ENCODE measurements at places on chromosomes 7 and 10. TPM values are rescaled to one million over a fixed set of nuclear protein-coding genes. Genes with fewer than 3 reads are reported as not detected.

- DNase-seq = peak; percentile 47
Measured at GRCh38 chr7:50659329-50659965, 94.2 kb upstream of the DDC start.

Gene PTEN
- total RNA-seq = 144 TPM

- DNase-seq = no peak
Measured at GRCh38 chr7:122622682-122623081, 76.2 kb downstream of the RNF133 start.

Gene DOCK4
- total RNA-seq = 26.1 TPM

GRCh38 chr10:31186225-31187000 is 132.6 kb upstream of the ZEB1 start:
- DNase-seq = no peak

GRCh38 chr7:43362652-43363034 is 220.3 kb upstream of the STK17A start:
- DNase-seq = no peak

- no peak for DNase-seq
Measured at GRCh38 chr10:94293354-94293753, 69.4 kb downstream of the NOC3L start.

- DNase-seq = no peak
Measured at GRCh38 chr10:103991393-103992128, 24.6 kb downstream of the SLK start.

DNA sequence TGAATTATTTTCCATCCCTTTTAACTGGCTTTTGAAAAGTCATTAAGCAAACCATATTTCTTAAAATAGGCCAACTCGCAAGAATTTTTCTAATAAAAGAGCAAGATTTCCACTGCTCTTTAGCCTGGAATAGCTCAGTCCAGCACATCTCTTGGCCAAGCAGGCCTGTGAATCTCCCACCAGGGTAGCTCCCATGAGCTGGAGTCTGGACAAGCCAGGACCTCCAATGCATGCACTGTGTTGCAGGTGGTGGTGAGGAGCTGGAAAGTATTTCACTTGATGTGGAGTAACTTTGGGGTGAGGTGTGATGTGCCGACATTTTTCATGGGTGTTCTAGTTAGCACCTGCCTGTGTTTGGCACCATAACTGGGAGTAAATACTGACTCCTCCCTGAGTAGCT is 117.3 kb upstream of the TBX20 start:
- DNase-seq = no peak

Gene ZNF503
- 27.9 TPM for total RNA-seq

GRCh38 chr7:128954830-128955802 is 17.4 kb downstream of the IRF5 start:
- no peak for DNase-seq

- DNase-seq = no peak
Measured at GRCh38 chr7:111871283-111871682, 309.0 kb upstream of the IMMP2L start.

DNA sequence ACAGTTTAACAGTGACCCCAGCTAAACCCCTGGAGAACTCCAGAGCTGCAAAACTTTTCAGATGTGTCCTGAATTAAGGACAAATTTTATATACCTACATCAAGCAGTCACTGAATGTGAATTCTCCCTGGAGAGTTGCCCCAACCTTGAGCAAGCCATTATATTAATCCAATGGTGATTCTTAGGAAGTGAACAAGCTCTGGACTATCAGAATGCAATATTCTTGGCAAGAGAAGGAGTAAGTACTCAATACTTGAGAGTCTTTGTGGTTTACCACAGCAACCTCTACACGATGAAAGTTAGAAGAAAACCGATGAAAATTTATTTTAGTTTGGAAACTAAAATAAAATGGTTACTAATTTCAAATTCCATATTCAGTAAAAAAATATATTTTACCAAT is 19.3 kb upstream of the ZNF365 start:
- no peak for DNase-seq

Gene XPNPEP1
- total RNA-seq = 69.5 TPM

GRCh38 chr7:127993987-127994386 is 37.2 kb downstream of the LRRC4 start:
- DNase-seq = no peak

- DNase-seq = no peak
Measured at GRCh38 chr10:107425931-107426553, 261.5 kb upstream of the SORCS1 start.

DNA sequence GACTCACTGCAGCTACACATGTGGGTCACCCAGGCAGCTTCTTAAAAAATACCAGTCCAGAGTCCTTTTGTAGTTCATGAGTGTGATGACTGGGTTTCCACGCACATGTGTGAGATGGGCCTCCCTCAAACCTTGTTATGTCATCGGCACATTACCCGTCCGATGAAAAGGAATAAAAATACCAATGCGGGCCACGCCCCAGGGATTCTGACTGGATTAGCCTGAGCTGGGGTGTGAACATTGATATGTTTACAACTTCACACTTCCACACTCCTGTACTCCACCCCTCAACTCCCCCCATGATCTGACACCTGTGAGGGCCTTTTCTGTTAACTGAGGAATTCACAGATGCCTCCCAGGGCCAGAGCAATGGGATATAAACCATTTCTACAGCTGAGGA is 6.2 kb downstream of the SLC29A3 start:
- no peak for DNase-seq

DNA sequence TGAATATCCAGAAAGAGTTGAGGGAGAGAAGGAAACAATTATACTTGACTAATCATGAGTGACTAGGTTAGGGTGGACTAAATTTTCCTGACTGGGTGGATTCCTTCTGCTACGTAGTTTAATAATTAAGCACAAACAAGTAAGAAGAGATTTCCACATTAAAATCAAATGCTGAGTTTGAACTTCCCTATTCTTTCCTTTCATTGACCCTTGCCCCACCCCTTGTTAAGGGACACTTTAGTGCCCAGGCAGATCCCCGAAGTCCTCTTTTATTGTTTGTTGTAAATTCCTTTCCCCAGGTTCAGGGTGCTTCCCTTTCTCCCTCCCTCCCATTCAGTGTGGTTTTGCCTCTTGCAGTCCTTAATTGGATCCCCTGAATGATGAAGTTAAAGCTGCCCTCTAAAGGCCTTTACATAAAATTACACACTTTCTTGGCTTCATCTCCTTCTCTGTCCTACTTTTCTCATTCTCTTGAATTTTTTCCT is 8.8 kb upstream of the SPAM1 start:
- no peak for DNase-seq

- DNase-seq = peak; percentile 58
Measured at GRCh38 chr10:131690805-131691239, 210.0 kb upstream of the PPP2R2D start.

DNA sequence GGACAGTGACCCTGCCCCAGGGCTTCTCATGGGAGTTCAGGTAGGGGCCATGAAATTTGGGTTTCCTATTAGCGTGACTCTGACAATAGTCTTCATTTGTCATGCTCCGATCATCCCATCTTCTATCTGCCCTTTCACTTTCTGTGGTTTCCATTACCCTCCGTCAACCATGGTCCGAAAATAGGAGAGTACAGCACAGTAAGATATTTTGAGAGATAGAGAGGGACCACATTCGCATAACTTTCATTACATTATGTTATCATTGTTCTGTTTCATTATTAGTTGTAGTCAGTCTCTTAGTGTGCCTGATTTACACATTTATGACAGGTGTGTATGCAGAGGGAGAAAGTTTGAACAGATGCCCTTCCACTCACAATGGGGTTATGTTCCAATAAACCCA is 649.2 kb downstream of the SDK1 start:
- no peak for DNase-seq

GRCh38 chr7:146720195-146720594 is 603.6 kb downstream of the CNTNAP2 start:
- DNase-seq = no peak

DNA sequence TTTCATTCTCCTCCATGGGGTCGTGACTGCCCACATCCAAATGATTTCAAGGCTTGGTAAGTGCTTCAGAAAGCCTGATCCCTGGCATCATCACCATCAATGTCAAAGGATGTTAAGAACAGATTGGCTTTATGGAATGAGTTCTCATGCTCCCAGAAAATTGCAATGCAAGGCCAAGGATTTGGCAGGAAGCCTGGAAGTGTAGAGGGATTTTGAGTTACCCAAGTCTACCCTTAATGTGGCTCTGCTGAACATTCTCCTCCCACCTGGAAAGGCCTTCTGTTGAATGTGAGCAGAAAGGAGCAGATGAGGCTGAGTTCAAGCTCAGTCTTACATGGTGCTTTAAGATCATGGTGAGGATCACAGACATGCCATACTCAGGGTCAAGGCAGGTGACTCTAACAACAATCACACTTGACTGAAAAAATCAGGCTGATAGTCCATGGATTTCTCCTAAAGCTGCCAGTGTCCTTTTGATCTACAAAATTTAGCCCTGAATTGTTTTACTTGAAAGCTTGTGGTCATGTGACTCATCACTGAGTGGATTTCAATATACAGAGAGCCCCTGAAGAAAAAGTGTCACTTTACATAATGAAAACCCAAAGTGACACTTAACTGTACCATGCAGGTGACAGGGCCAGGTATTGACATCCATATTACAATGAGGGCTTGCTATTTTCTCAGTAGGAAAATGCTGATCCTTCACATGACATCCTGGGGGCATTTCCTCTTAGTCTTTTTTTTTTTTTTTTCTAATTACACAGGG is 111.1 kb upstream of the PDLIM1 start:
- no peak for DNase-seq

DNA sequence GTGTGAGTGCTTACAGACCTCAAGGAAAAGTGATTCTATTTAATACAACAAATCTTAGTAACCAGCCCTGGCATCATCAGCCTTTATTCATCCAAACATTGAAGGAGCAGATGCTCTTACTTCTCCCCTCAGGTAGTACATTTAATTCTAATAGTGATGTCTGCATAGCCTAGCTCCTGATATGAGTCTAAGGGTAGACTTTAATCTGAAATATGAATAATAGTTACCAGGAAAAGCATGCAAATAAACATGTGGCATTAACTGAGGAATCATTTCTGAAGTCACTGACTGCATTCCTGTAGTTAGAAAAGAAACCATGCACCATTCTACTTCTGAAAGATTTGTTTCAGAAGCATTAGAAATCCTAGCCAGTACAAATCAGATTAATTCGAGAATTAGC is 25.7 kb upstream of the LMBR1 start:
- DNase-seq = no peak

- DNase-seq = no peak
Measured at GRCh38 chr7:27112361-27112760, 9.9 kb upstream of the HOXA2 start.

Gene HTR5A
- not detected for total RNA-seq

DNA sequence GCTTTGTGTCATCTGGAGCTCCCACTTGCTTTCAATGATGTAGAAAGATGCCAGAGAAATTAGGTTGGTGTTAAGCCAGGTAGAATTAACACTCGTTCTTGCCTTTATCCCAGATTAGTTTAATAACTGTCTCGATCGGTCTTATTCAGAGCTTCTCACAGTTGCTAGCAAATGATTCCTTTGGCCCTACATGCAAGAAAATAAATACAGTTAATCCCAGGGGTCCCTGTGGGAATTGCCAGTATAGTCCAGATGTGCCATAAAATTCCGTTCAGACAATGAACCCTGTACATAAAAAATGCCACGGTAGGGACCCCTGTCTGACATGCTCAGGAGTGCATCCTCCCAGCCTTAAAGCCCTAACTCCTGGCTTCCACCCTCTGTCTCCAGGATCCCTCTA is 207.5 kb downstream of the ARHGAP12 start:
- DNase-seq = no peak

DNA sequence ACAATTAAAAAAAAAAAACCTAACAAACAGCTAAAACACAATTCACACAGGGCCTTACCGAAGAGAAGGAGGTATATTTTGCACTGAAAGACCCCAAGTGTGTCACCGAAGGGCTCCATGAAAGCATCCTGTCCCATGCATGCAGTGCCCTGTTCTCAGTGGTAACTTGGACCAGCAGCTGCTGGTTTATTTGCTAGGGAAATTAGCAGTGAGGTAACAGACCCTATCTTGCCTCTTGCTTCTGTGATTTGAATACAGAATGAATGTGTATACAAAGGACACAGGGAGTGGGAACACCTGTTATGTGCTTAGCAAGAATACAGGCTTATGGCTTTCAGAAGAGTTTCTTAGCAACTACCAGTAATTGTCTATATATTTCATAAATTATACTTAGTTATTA is at the start of gene HEPACAM2:
HEPACAM2 (minus strand) TSS at position 160 of the 400 bp plus-strand sequence.
- no peak for DNase-seq

DNA sequence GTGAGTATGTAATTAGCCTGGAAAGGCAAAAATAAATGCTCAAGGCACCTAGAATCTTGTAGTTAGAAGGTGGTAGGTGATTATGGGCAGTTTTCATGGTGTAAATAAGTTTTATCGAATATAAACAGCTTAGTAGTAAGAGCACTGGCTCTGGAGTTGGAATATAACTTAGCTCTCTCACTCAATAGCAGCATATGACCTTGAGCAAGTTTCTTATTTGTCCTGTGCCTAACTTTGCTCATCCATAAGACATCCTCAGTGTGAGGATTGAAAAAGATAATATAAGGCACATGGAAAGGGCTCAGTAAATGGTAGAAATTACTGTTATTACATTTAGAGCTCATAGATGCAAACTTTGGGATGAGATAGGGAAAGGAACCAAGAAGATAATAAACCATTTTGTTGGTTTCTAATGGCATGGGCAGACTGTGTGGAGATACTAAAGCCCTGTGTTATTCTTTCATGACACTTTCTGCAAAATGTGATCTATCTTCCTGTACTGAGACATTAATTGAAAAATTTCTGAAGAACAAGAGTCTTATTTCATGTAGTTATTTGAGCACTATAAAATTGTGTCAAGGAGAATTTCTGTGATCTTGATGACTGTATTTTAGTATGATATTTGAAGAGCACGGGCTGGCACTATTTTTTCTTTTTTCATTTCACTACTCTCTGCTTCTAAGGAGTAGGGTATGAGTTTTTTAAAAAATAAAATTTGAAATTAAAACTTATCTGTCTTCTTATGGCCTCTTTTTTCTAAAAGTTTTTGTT is 3.1 kb downstream of the SLK start:
- no peak for DNase-seq

DNA sequence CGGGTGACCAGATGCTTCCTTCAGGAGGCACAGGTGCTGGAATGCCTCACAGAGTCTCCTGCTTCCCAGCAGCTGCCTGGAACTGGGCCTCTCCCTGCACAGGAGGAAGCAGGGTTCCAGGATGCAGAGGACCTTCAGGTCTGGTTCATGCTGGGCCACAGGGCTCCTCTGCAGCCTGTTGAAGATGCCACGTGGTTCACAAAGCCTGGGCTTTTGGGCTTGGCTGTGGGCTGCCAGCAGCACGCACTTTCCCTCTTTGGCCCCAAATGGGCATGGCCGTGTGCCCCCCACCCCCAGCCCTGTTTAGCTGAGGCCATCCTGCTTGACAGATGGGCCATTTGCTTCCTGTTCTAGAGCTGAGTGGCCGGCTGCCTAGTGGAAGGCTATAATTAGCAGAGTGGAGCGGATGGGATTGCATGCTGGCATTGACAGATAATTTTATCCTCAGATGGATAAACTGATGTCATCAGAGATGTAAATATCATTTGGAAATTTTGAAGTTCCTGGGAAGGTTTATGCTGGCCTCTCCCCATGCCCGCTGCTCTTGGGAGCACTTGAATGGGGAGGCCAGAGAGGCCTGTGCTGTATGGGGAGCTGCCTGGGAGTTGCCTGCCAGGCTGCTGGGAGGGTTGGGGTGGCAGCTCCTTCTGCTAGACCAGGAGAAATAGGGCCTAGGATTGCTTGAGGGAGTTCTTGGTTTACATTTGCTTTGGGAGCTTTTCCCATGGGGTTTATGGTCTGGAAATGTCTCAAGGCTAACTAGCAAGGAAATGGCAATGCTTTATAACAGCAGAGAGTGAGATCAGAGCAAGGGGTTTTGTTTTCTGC is 28.2 kb downstream of the TSPAN15 start:
- no peak for DNase-seq

GRCh38 chr10:55641601-55642000 is 719.5 kb downstream of the ZWINT start:
- no peak for DNase-seq

Measured in posterior vena cava (tissue), 2 donors.